ENCODE measurements at places on chromosomes 3 and 15.

GRCh38 chr3:112629425-112629824 is 11.5 kb downstream of the CCDC80 start:
- DNase-seq, result no peak

- DNase-seq, result no peak
Observed at GRCh38 chr3:7272203-7272602, 411.3 kb downstream of the GRM7 start.

DNA sequence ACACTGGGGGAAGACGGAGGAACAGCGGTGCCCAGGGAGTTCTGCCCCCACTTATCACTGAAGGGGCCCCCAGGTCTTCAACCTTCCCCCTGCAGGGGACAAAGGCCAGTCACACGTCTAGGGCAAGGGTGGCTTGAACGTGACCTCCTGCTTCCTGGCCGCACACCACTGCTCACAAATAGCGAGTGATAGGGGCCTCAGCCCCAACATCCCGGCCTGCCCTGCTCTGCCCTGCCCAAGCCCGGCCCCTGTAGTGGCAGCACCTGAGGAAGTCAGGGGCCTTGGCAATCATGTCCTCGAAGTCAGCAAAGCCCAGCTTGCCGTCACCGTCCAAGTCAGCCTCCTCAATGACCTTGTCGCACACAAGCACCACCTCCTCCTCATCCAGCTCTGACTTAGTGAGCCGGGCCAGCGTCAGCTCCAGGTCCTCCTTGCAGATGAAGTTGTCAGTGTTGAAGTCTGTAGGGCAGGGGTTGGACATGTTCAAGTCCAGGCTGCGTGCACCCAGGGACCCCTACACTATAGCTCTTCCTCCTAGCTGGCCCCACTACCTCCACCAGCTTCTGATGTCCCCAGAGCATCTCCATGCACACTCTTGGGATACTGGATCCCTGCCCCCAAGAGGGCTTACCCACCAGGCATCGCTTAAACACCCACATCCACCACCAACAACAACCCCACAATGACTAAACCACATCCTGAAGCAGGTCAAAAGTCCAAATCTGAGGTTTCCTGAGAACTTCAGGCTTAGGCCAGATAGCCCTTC is 13.3 kb downstream of the SH2D7 start:
- DNase-seq, result no peak

DNA sequence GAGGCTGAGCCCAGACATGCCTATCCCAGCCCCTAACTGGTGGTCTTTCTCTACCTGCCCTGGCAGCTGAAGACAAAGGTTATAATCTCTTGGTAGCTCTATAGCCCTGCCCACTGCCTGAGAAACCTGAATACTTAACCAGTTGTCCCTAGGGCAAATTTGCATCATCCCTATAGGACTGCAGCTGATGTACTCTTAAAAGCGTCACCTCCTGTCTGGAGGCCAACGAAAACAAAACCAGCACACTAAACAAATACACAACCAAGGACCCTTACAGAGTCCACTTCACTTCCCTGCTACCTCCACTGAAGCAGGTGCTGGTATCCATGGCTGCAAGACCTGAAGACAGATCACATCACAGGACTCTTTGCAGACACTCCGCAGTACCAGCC is 98.0 kb downstream of the KCNAB1 start:
- DNase-seq, result no peak

DNA sequence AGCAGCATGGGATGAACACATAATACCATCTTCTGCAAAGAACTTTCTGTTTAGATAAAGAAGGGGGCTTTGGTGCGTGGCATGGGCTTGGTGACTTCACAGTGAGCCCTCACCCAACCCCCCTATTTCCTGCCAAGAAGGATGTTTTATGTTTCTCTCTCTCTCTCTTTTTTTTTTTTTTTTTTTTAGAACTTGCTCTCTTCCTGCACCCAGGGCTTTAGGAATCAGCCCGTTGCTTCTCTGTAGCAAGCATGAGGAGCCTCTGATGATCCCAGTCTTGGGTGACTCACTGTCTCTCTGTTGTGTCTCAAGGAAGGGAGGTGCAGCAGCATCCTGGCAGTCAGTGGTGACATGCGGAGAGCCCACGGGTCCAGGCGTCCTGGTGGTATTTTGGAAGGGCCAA is 49.1 kb downstream of the CCK start:
- no peak for DNase-seq

- no peak for DNase-seq
Observed at GRCh38 chr3:64082411-64082810, 59.1 kb upstream of the PSMD6 start.

DNA sequence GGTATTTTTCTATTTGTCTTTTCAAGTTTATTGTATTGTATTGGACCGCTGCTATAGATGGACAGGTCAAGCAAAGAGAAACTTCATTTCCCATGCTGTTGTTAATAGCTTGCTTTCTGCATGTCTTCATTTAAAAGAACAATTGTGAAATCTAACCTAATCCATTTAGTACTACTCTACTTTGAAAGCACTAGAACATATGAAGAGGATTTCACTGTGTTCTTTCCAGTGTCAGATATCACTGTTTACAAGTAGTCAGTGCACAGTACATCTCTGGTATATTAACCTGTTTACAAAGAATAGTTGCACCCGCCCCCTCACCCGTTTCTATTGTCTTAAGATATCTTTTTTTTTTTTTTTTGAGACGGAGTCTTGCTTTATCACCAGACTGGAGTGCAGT is 21.8 kb upstream of the EDEM1 start:
- no peak for DNase-seq

- DNase-seq, result no peak
Observed at GRCh38 chr3:64163755-64164148, 61.5 kb downstream of the PRICKLE2 start.

- no peak for DNase-seq
Observed at GRCh38 chr3:115187149-115187757, 40.2 kb upstream of the ZBTB20 start.

GRCh38 chr3:41304593-41304992 is 105.3 kb downstream of the CTNNB1 start:
- no peak for DNase-seq

DNA sequence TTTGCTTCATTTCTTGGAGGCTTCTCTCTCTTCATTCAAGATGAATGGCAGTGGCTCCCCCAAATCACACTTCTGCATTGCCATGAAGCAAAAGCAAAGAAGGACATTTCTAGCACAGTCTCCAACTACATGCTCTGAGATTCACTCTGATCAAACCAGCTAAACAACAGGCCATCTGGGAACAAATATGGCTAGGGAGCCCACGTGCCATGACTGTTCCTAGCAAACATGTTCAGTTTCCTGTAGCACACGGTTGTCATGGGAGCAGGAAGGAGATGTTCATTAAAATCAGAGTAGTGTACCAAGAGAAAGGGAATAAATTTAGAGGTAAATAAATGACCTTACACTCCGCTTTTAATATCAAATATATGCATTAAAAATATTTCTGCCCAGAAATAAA is 327.3 kb downstream of the GBE1 start:
- no peak for DNase-seq

GRCh38 chr3:178174201-178174915 is 361.9 kb upstream of the KCNMB2 start:
- DNase-seq, result no peak

- DNase-seq, result no peak
Observed at GRCh38 chr15:70892912-70893560, 410 bp downstream of the LRRC49 start.

DNA sequence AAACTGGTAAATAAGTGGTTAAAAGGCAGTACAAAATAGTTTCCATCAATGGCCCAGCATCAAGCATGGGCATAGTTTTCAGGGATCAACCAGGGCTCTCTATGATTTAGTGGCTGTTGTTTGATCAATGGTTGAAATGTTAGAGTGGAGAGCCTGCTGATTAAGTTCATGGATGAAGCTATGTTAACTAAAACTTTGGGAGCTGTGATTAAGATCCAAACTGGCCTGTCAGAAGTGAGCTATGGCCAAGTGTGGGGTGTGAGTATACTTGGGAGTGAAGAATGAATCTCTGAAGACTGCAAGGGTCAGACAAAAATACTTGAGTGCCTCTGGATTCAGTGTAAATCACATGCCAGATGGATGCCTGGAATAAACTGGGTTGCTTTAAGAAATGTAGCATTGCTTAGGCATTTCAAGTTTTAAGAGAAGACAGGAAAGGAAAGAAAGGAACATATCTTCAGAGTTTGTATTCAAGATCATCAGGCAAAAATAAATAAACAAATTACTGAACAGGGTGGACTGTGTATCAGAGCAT is 422.2 kb upstream of the ADAMTS9 start:
- DNase-seq, result no peak

- no peak for DNase-seq
Observed at GRCh38 chr3:51295625-51296024, 89.5 kb upstream of the MANF start.
